ENCODE measurements at places on chromosomes 1 and 21. TPM values are rescaled to one million over a fixed set of nuclear protein-coding genes. Genes with fewer than 3 reads are reported as not detected.
A peak's percentile ranks its signal among the peaks of the same experiment; 100 is the strongest.

- H3K4me1 ChIP-seq = no peaks in the 10 kb centered on the region
- DNase-seq = no peak
- H3K36me3 ChIP-seq = no peaks in the 10 kb centered on the region
- no peak overlapping the region for H3K27ac ChIP-seq
- peaks cover 7% of the 10 kb centered on the region for H3K27me3 ChIP-seq
- H3K4me3 ChIP-seq = no peak overlapping the region
Measured at GRCh38 chr1:41497056-41497440, 12.6 kb upstream of the EDN2 start.

DNA sequence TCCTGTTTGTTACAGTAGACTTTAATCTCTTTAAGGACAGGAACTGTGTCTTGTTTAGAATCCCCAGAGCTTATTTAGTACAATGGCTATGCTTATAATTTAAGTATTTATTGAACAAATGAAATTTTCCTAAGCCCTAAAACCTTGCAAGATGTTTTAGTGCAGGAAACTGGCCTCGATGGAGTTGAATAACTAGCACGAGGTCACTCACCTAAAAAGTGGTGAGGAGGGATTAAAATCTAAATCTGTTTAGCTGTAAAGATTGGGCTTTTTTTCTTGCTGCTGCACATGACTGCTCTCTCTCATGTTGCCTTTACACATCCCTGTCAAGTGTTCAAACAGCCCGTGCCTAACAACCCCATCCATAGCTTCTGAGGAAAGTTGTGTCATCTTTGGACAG, 10.2 kb downstream of the NFYC start:
- H3K4me3 ChIP-seq = no peak overlapping the region
- no peaks in the 10 kb centered on the region for H3K27me3 ChIP-seq
- no peak overlapping the region for H3K27ac ChIP-seq
- peaks cover 64% of the 10 kb centered on the region for H3K4me1 ChIP-seq
- no peak for DNase-seq
- no peaks in the 10 kb centered on the region for H3K36me3 ChIP-seq

GRCh38 chr1:66402194-66402593, 131.8 kb upstream of the SGIP1 start:
- no peak for DNase-seq
- H3K4me3 ChIP-seq = no peak overlapping the region
- H3K4me1 ChIP-seq = no peaks in the 10 kb centered on the region
- H3K27me3 ChIP-seq = no peaks in the 10 kb centered on the region

DNA sequence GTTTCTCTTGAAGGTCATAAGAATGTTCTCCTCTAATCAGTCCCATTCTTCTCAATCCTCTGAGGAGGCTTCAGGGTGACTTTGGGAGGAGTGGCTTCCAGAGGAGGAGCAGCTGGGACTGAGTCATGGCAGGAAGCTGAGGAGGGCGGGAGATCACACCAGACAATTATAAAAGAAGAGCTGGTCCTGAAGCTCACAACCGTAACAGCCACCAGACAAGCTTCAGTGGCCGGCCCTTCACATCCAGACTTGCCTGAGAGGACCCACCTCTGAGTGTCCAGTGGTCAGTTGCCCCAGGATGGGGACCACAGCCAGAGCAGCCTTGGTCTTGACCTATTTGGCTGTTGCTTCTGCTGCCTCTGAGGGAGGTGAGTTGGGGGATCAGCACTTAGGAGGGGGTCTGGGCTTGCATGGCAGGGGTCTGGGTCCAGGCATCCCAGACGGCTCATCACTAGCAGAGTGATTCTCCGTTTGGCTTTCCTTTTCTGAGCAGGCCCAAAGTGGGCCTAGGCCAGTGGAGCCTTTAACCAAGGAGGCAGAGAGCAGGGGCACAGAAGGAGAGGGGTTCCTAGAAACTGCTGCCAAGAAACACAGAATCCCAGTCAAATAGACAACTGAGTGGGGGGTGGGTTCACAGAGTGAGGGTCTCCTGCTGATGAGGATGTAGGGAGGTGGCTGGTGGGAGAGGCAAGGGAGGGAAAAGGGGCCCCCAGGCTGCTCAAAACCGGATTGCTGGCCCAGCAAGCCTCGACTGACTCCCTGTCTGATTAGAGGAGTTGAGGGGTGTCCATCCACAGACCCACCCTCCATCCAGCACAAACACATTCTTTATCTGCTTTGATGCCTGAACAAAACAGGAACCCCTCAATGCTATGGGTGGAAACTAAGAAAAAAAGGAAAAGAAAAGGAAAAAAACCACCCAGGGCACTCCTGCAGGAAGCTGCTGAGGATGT, at the start of gene ECM1:
Gene ECM1 (plus strand): TSS at position 198 of the 953 bp plus-strand sequence. CDS start 101 bp downstream, at position 299.
- no peak for DNase-seq
- peaks cover 9% of the 10 kb centered on the region for H3K4me1 ChIP-seq
- H3K27me3 ChIP-seq = no peaks in the 10 kb centered on the region
- peaks cover 18% of the 10 kb centered on the region for H3K36me3 ChIP-seq
- H3K27ac ChIP-seq = no peak within 1 kb of the TSS
- no peak within 1 kb of the TSS for H3K4me3 ChIP-seq

DNA sequence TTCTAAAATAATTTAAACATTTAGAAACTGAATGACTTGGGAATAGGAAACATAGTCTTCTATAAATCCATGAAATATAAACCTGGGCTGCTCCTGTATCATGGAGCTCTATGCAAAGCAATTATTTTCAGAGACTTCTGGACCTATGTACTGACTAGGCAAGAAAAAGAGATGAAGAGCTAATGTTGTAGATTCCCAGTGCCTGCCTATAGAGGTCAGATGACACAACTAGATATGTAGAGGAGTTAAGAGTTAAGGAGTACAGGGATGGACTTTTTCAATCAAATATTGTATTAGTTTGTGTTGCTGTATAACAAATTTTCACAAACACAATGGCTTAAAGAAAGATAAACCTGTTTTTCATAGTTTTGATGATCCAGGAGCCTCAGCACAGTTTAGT, 1434.5 kb downstream of the KCNT2 start:
- no peak overlapping the region for H3K4me3 ChIP-seq
- no peaks in the 10 kb centered on the region for H3K4me1 ChIP-seq
- DNase-seq = no peak
- no peaks in the 10 kb centered on the region for H3K36me3 ChIP-seq
- H3K27me3 ChIP-seq = no peaks in the 10 kb centered on the region

GRCh38 chr1:62407398-62408009, 29.3 kb upstream of the USP1 start:
- no peak overlapping the region for H3K4me3 ChIP-seq
- no peaks in the 10 kb centered on the region for H3K27me3 ChIP-seq
- DNase-seq = peak; percentile 53
- H3K4me1 ChIP-seq = peaks cover 9% of the 10 kb centered on the region

DNA sequence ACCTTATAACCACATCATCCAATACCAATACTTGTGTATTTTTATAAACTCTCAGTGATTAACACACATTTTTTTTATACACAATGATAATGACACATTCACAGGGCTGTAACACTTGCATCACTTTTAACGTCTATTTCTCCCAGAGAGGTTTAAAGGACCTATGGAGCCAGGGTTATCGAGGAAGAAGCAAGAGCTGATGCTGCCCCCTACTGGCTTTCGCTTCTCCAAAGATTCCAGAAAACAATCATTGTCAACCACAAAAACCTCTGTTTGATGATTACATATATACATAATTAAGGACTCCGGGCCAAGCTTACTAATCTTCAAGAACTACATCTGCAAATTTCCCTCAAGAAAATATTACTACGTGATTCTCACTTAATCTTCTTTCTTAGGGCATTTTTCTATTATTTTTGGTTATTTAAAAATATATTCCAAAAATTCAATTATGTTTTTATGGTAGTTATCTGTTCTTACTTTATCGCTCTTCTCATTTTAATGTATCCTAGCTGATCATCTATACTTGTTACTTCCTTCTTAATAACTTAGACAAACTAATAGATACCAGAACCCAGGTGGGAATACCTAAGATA, 214.5 kb downstream of the VAV3 start:
- DNase-seq = peak; percentile 65
- H3K36me3 ChIP-seq = no peaks in the 10 kb centered on the region
- no peaks in the 10 kb centered on the region for H3K4me1 ChIP-seq
- no peaks in the 10 kb centered on the region for H3K27me3 ChIP-seq
- no peak overlapping the region for H3K27ac ChIP-seq

DNA sequence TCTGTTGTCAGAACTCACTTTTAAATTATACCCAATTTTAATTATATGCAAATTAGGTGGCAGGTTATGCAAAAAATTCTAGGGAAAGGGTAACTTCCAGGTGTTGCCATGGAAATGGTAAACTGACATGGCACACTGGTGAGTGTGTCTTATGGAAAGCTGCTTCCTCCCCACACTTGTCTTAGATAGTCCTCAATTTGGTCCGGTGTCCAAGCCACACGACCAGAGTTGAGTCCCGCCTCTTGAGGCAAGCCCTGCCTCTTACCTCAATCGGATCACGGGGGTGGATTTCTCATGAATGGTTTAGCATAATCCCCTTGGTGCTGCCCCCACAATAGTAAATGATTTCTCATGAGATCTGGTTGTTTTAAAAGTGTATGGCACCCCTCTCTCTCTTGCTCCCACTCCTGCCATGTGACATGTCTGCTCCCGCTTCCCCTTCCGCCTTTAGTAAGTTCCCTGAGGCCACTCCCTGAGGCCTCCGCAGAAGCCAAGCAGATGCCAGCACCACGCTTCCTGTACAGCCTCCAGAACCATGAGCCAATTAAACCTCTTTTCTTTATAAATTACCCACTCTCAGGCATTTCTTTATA, 74.9 kb downstream of the MATN1 start:
- H3K36me3 ChIP-seq = no peaks in the 10 kb centered on the region
- no peaks in the 10 kb centered on the region for H3K4me1 ChIP-seq
- H3K27ac ChIP-seq = no peak overlapping the region
- DNase-seq = no peak

The BNIPL gene
- 0.40 TPM for total RNA-seq

The ST6GALNAC5 gene
- total RNA-seq = not detected

The ATP5PO gene
- 256 TPM for total RNA-seq

The GOLT1A gene
- total RNA-seq = 19.4 TPM

The AK4 gene
- total RNA-seq = 244 TPM

Data from HepG2 (cell line).